ENCODE measurements at places on chromosomes 4 and X.

DNA sequence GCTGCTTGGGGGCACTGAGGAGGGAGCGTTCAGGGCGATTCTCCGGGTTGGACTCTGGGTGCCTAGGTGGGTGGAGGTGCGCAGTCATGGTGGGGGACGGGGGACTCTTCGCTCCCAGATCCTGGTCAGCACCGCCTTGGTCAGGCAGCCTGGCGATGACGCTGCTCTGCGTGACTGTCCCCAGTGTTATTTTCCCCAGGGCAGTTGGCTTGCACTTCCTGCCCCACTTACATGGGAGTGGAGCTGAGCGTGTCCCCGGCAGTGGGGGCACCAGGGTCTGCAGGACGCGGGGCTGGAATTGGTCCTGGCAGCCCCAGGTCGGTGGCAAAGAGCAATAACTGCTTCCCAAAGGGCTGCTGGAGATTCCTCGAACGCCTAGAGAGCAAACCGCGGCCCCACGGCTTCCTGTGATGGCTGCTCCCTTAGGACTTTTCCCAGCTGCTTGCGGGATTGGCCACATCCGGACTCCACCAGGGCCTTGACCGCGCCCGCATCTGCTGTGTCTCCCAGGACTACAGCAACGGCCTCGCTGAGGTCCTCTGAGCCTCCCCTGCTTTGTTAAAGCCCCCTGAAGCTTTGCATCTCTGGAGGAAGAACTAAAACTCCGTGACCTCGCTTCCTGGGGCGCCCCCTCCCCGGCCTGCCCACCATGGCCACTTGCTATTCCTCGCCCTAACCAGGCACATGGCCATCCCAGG is 35.3 kb upstream of the GPR78 start:
- no peak for DNase-seq

- no peak for DNase-seq
Observed at GRCh38 chr4:26748811-26749210, 111.8 kb upstream of the STIM2 start.

- DNase-seq: no peak
Observed at GRCh38 chr4:123741906-123742305, 345.3 kb downstream of the SPRY1 start.

DNA sequence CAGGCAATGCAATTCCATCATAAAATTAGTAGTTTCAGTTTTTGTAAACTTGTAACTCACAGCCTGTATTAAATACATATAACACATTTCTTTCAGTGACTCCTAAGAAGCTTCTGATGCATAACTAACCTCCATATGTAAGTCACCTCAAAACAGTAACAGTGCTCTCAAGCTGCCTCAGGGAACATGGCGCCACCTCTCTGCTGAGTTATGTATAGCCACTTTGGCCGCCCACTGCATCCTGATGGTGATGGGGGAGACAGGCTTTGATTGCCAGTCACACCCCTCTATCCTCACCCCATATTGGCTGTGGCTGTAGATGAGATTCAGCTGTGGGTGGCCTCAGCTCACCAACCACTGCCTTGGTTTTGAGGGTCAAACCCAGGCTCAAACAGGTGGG is 54.3 kb downstream of the LRBA start:
- DNase-seq: no peak

- DNase-seq: no peak
Observed at GRCh38 chrX:154384284-154384892, 5.3 kb downstream of the EMD start.

DNA sequence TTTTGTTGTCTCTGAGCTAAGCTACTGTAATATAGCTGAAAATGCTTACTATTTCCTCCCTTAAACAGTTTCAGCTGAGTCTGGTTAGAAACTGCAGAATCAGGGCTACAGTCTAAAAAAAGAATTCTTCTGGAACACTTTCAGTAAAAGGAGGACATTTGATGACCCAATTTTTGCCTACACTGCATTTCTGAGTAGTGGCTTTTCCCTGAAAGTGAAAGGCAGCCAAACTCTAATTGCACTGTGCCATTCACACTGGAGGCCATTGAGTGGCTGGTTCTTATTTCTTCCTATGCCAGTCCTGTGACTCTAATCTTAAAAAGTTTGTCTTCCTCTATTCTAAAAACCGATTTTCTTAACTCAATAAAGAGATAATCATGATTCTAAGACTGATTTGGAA is 526.0 kb downstream of the CFAP47 start:
- no peak for DNase-seq

DNA sequence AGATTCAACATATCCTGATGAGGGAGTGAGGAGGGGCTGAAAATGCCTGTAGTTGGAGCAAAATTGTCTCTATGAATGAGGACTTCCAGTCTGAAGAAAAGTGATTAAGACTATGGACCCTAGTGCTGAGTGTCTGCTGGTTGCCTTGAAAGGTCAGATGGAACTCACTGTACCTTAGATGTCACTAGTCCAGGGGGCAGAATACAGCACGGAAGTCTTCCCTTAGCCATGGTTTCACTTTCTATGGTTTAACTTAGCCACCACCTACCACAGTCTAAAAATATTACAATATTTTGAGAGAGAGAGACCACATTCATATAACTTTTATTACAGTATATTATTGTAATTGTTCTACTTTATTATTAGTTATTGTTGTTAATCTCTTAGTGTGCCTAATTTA is 223.1 kb downstream of the FMR1NB start:
- no peak for DNase-seq

- DNase-seq: no peak
Observed at GRCh38 chr4:69594382-69594781, 45.1 kb downstream of the UGT2A2 start.

GRCh38 chrX:118468122-118468521 is 27.5 kb upstream of the DOCK11 start:
- DNase-seq: no peak

GRCh38 chr4:185341841-185342240 is 53.9 kb downstream of the LRP2BP start:
- DNase-seq: no peak

DNA sequence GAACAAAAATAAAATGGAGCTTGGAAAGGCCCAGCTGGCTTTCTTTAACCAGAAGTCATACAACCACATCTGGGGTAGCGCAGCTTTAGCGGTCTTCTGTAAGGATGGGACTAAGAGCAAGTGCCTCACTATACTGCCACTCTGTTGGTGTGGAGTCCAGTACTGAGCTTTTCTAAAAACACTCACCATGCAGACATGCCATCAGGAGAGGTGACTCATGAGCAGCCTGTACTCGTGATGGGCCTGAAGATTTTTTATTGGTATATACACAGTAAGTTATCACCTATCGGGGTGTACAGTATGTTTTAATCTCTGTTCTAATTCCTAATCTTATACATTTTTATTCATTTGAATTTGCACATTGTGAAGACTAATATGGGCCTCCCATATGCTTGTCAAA is 9.6 kb downstream of the PPP3CA start:
- no peak for DNase-seq

- no peak for DNase-seq
Observed at GRCh38 chrX:20350596-20350995, 83.9 kb upstream of the RPS6KA3 start.

GRCh38 chr4:174537634-174538033 is 15.3 kb upstream of the HPGD start:
- DNase-seq: no peak

GRCh38 chrX:40581336-40581920 is 658 bp downstream of the ATP6AP2 start:
- no peak for DNase-seq

DNA sequence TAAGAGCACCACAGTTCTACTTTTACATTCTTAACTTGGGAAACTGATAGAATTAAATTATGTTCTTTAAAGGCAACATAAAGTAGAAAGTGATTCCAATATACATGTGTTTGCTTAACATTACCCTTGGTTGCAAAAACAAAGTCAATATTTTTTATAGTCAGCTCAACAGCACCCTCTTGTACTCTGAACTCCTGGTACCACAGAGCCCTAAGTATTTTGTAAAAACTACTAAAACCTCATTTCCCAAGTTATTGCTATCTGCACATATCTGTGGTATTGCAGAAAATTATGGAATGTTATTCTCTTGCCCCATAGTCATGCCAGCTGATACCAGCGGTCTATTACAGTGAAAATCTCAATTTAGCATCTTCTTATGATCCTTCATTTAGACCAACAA is 2.9 kb downstream of the KIF4A start:
- DNase-seq: no peak

- DNase-seq: no peak
Observed at GRCh38 chrX:32084757-32085156, 1012.9 kb upstream of the FTHL17 start.

DNA sequence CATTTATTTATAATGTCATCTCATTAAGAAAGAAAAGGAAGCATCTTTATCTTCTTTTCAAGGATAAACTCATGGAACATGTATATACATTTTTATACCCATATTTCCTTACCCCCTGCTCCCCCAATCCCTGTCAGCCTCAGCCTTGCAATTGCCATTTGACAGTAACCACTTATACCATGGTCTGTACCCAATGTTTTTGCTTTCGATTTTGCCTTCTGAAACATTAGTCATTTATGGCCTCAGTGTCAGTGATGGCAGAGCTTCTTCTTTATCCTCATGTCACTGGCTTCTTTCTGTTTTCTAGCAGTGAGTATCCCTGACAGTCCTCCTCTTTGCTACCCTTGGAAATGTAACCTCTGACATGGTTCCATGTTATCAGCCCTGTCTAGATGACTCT is 228.4 kb downstream of the SPRY1 start:
- DNase-seq: no peak

GRCh38 chrX:28609003-28609402 is 21.8 kb downstream of the IL1RAPL1 start:
- DNase-seq: no peak

Measured in pancreas (tissue), 10 donors.